Activated CD4-positive, alpha-beta T cell treated with anti-CD3 and anti-CD28 coated beads, Interleukin-2, amount 50 U/mL, for 24 hours (primary cell): ENCODE measurements at places on chromosomes 7 and 10.

- no peak for DNase-seq
Observed at GRCh38 chr7:15561835-15562234, at the start of gene AGMO. Gene AGMO (minus strand): TSS chr7:15562015.

DNA sequence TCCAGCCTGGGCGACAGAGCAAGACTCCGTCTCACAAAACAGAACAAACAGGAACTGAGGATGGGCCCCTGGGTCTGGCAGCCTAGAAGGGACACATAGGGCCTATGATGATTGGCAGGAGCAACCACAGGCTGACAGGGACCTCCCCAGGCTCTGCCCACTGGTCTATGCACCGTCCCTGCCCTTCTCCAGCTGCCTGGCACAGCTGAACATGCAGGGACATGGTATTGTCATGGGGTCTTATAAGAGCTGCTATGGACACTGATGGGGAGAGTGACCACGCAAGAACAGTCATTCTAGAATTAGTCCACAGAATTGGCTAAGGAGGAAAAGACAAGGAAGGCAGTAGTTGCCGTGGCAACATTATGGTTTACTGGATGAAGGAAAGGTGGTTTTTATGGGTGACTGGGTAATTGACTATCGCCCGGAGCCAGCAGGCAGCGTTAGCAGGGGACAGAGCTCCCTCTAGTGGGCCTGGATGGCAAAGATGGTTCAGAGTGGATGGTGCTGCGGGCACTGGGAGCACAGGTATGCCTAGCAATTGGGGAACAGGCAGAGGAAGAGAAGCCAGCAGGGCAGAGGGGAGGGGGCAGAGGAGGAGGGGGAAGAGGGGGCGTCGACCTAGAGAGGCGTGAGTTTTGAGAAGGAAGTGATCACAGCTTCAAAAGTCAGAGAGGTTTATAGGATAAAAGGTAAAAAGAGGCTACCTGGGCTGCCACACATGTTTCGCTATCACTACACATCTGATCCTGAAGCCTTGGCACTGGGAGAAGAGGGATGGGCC is 7.8 kb upstream of the TRIM56 start:
- peak; percentile 84 for DNase-seq

DNA sequence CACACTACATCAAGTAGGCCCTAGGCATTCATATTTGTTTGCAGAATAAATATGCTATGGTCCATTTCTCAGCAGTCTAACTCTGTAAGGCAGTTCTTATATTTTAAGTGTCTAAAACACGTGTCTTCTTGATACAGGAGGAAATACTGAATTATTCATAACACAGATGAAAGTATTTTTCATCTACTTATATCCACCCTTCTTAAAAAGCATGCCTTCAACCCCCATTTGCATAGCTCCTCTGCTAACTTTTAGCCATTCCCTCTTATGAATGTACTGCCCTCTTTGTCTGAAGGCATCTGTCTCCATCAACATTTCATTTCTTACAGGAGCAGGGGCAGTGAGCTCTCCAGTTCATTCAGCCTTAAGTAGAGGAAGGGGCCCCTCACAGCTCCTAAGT is 57.7 kb downstream of the ZFAND4 start:
- no peak for DNase-seq

DNA sequence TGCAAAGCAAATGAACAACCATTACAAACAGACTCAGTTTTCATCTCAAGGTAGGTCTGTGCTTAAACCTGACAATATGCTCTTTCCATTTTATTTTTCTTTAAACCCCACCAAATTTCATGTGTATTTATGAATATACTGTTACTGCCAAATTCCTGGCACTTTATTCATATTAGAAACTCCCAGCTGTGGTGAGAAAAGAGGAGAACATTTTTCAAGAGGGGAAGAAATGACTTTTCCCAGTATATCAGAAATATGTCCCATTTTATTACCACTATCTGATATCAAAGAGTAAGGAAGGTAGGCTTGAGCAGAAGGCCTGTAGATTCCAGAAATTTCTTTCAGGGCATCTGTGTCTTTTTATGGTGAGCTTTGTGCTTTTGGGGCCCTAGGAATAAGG is 189.6 kb downstream of the ADAM12 start:
- DNase-seq, result no peak

DNA sequence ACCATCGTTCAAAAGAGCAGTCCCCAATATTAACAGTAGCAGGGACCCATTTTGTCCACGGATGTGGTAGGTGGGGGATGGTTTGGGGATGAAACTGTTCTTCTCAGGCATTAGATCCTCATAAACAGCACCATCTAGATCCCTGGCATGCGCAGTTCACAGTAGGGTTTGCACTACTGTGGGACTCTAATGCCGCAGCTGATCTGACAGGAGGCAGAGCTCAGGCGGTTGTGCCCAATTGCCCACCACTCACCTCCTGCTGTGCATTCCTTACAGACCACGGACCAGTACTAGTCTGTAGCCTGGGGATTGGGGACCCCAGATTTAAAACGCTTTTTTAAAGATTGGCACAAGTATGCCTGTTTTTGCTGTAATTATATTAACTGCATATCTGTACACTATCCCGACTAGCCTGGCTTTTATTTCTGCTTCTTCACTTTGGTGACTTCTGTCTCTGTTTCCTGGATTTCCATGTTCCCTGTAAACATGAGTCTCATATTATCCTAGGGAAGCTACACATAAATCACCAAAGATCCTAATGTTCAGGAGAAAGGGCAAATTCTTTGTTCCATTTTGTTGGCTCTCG is 163.3 kb upstream of the AKR1E2 start:
- no peak for DNase-seq

DNA sequence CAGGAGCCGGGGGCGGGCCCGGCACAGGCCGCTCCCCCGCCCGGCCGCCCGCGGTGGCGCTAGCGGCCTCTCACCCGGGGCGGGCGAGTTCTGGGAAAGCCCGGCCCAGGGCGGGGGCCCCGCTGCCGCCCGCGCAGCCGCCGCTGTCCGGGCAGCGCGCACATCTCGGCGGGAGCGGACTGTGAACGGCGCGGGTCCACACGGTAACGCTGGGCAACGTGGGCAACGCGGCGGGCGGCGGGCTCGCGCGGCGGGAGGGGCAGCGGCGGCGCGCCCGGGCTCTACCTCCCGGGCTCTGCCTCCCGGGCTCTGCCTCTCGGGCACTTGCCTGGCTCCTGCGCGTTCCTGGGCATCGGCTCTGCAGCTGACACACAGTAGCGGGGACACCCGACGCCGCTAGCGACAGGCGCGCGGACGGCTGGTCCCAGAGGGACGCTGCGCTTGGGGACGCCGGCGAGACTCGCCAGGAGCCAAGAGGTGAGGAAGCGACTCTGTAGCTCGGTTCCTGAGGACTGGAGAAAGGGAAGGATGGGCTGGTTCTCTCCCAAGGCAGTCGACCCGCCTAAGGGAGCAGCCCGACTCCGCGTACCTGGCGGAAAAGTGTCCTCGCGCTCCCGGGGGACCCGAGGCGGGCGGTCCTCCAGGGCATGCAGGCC is at the start of gene PLCE1:
TSS of gene PLCE1 (plus strand) at position 150 of the 656 bp plus-strand sequence. CDS start 37,116 bp downstream, outside the sequence.
- no peak for DNase-seq
